ENCODE measurements at places on chromosomes 12 and 14. TPM values are rescaled to one million over a fixed set of nuclear protein-coding genes. Genes with fewer than 3 reads are reported as not detected.

INHBC gene
- total RNA-seq: not detected

CPSF2 gene
- total RNA-seq: 34.9 TPM

POTEM gene
- total RNA-seq: not detected

DNA sequence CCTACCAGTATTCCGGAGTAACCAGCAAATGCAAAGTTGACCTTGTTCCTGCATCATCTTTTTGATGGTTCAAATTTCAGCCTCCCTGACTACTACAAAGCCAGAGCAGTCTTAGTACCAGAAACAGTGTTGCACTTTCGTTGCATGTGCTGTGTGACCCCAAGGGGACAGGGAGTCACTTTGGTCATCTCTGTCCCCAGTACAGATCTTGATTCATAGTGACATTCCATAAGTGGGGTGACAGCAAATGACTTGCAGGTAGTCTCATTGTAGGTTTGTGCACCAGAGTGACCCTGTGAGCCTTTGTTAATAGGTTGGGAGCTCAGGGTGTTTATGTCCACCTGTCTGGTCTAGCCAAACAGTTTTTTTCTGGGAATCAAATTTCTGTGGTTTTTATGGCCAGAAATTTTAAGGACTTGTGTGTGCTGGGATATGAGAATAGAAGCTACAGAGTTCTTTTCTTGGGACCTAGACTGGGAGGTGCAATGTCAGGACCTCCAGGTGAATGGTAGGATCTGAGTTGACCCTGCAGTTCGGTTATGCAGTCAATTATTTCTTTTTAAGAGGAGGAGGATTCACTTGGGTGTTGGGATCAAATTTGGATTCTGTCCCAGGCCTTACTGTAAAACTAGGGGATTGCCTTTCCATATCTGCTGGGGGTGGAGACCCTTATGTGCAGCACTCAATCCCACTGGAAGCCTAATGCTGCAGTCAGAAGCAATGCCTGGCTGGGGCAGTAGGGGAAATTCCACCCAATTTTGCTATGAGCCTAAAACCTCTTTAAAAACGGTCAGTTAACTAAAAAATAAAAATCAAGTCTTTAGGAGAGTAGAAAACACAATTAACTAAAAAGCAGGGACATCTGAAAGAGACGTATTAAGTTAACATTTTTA, 10.1 kb downstream of the EIF5 start:
- no peak for DNase-seq

- no peak for DNase-seq
Observed at GRCh38 chr14:99094901-99095300, 177.1 kb downstream of the BCL11B start.

DNA sequence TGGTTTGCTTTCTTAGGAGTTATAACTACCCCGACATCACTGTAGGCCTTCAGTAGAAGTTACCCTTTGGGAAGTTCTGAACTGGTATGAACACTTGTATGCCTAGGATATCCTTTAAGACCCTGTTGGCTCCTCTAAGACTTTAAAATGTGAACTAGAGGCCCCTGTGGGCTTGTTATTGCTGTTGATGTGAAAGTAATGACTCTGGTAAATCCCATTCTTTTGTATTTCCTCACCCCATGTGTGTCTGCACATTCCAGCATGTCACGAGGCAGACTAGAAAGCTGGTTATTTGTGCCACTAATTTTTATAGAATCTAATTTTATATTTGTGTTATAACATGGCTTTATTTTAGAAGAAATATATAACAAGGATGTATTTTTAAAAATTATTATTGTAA, 48.9 kb downstream of the SERPINA10 start:
- DNase-seq: no peak

DNA sequence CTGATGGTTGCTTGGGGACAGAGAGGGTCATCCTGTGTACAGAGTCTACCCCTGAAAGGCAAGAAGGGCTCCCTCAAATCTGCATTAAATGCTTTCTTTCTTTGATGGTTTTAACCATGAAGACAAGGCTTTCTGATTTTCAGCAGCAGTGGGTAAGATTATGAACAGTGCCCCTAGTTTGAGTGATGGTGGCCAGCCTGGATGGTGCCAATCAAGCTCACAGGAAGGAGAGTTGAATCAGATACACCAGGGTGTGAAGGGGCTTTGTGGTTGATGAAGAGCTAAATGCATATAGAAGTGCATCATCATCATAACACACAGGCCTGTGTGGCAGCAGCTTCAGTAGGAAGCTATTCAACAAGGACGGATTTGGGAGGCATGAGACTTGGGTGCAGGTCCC, 5.7 kb downstream of the KRT85 start:
- DNase-seq: peak; percentile 1

DNA sequence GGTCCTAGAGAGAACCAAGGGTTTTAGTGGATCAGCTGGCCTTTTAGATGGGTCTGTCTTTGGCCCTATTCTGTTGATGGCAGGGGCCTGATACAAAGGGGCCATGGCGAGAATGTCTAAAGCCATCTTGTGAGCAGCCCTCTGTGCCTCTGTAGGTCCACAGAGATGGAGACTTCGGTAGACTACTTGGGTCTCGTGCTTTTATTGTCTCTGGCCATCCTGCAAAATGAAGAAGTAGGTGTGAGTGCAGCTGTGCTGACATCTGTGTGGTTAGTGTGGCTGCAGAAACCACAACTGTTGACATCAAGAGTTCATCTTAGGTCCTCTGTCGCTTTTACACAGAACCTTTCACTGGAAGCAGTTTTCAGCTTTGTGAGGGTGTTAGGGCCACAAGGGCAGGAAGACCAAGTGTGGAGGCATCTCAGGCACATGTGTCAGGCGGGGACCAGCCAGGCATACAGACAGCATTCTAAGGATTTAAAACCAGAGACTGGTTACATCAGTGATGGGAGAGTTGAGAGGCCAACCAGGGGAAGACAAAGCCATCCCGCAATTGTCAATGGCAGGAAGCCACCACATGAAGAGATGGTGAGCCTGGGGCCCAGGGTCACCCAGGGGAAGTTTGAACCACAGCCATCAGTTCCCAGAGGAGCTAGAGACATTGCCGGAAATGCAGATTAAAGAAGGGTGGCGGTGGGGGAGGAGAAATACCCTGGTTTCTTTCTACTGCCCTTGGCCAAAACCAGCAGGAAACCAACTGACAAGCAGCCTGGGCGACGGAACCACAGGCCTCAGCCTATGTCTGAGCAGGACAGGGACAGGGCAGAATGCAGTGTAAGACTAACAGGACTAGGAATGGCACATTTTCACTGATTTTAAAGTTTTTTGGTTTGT, 13.0 kb upstream of the TPCN1 start:
- DNase-seq: no peak
